ENCODE measurements at places on chromosomes 5 and 9. TPM values are rescaled to one million over a fixed set of nuclear protein-coding genes. Genes with fewer than 3 reads are reported as not detected.

POLK gene
- total RNA-seq: 49.8 TPM

FAM221B gene
- not detected for total RNA-seq

PCDHGA1 gene
- total RNA-seq: 0.40 TPM

CD274 gene
- 27.0 TPM for total RNA-seq

PPP1R2B gene
- 0.07 TPM for total RNA-seq

SV2C gene
- not detected for total RNA-seq

SLC34A3 gene
- total RNA-seq: not detected

C1QTNF3 gene
- total RNA-seq: 0.80 TPM

Measured in thoracic aorta endothelial cell (primary cell).